ENCODE measurements at places on chromosomes 4 and X. TPM values are rescaled to one million over a fixed set of nuclear protein-coding genes. Genes with fewer than 3 reads are reported as not detected.
A peak's percentile ranks its signal among the peaks of the same experiment; 100 is the strongest.

- no peak for ATAC-seq
Measured at GRCh38 chrX:74272230-74272629, 31.8 kb upstream of the ZCCHC13 start.

DNA sequence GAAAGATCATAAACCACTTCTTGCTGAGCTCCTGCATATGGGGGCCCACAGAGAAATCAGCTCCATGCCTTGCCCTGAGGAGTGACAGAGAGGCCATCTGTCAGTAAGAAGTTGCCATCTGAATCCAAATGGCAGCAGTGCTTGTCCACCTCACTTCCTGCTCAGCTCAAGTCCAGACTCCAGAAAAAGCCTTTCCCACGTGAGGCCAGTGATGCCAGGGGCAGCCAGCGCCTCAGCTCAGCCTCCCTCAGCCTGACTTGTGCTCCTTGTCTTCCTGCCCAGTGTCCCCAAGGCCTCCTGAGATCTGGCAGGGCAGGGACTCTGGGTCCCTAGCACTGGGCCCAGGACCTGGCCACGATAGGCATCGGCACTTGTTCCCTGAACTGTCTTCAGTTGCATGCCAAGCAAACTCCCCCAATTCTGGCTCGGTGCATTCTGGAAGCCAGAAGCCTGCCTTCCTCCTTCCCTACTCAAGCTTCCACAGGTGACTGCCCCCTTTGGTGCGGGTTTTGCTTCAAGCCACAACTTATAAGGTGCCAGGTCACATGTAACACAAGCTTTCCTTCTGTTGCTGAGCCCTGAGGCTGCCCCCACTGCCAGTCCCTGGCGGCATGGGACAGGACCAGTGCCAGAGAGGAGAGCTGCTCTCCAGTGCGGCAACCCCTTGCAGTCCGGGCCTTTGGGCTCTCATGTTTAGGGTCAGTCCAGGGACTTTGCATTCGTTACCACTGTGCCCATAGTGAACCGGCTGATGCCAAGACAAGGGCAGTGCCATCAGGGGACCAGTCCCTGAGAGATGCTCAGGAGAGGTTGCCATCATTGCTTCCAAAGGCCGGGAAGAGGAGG lies 2.2 kb downstream of the ZNF185 start:
- no peak for ATAC-seq

DNA sequence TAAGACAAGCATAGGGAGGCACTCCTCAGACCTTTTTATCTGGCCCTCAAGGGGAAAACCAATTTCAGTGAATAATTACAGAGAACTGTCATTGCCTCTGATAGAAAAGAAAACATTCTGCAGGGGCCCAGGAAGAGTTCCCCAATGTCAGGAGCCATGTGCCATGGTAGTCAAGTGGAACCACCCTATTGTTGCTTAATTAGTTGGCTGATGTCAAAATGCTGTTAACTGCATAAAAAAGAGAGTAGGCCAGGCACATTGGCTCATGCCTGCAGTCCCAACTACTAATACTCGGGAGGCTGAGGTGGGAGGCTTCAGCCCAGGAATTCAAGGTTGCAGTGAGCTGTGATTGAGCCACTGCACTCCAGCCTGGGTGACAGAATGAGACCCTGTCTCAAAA lies 28.6 kb upstream of the OGT start:
- no peak for ATAC-seq

DNA sequence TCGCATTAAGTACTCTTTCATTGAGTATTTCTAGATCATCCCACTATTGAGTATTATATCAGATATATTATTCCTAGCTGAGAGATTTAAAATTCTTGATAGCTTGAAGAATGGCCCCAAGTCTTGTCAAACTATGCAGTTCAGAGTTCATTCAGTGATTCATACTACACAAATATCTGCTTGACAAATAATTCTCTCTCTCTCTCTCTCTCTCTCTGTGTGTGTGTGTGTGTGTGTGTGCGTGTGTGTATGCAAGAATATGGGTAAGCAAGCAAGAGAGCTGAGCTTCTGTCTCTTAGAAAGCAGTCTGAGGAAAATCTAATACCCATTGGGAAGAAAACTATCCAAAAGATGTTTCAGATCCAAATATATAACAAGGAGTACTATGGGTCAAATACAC lies 142.0 kb downstream of the SLC10A7 start:
- no peak for ATAC-seq

DNA sequence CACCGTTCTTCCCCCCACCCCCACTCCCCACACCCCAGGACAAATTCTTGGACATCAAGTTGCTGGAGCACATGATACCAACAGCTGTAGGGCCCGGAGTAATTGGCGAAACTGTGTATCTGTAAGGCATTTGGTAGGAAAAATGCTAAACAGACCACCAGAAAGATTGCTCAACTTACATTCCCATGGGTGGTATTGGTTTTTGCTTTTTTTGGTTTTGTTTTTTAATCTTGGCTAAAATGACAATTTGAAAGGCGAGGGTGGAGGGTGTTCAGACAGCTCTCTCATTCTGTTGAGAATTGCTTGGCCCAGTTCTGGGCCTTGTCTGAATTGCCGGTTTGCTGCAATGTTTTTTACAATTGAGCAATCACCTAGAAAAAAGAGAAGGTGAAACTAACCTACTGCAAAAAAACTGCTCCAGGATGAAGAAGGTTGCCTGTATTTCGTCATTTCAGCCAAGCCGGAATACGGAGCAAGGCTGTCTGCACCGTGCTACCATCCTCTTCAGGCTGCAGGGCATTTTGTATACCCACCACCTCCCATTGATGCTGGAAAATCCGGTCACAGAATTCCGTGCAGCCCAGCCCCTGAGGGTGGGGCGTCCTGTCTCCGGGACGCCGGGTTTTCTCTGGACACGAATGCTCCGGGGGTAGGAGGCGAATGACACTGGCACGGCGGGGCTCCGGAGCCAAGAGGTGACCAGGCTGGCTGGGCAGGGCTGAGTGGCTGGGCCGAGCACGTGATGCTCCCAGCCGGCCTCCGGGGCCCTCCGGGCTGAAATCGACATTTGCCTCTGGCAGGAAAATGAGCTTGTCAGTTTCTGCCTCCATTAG lies at the start of gene CLCN4:
CLCN4 (plus strand) TSS at position 777 of the 833 bp plus-strand sequence. CDS start 28,058 bp downstream, outside the sequence.
- peak; percentile 85 for ATAC-seq

- ATAC-seq: no peak
Measured at GRCh38 chrX:77450415-77450814, 3.2 kb downstream of the FGF16 start.

GRCh38 chr4:77930876-77931275 lies 68.2 kb downstream of the MRPL1 start:
- no peak for ATAC-seq

GRCh38 chr4:82017680-82018079 lies 356.1 kb downstream of the HNRNPD start:
- no peak for ATAC-seq

GRCh38 chrX:30865015-30865414 lies 24.0 kb downstream of the TAB3 start:
- ATAC-seq: no peak

- ATAC-seq: no peak
Measured at GRCh38 chr4:162535121-162535520, 371.3 kb upstream of the FSTL5 start.

GRCh38 chr4:140046543-140046942 lies 107.4 kb downstream of the MAML3 start:
- ATAC-seq: no peak

DNA sequence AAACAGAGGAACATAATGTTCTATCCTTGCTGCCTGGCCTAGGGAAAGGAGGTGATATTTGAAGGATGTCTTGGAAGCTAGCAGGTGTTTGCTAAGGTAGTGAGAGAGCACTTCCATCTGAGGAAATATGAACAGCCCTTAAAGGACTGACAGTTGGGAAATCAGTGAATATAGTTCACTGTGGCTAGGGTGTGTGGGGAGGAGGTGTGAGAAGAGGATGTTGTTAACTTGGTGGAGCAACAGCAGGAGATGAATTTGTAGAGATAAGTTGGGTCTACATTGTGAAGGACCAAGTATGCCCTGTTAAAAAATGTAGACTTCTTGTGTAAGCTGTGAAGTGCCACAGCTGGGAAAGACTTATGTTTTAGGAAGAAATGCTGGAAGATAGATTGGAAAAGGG lies 25.5 kb downstream of the TBC1D19 start:
- no peak for ATAC-seq

DNA sequence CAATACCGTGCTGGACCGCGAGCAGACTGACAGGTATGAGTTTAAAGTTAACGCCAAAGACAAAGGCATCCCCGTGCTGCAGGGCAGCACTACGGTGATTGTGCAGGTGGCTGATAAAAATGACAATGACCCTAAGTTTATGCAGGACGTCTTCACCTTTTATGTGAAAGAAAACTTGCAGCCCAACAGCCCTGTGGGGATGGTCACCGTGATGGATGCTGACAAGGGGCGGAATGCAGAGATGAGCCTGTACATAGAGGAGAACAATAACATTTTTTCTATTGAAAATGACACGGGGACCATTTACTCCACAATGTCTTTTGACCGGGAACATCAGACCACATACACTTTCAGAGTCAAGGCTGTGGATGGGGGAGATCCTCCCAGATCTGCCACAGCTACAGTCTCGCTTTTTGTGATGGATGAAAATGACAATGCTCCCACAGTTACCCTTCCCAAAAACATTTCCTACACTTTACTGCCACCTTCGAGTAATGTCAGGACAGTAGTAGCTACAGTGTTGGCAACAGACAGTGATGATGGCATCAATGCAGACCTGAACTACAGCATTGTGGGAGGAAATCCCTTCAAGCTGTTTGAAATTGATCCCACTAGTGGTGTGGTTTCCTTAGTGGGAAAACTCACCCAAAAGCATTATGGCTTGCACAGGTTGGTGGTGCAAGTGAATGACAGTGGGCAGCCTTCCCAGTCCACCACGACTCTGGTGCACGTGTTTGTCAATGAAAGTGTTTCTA lies 3.2 kb downstream of the PCDH7 start:
- ATAC-seq: no peak

AADAT gene
- 11.5 TPM for total RNA-seq

WDR44 gene
- 8.4 TPM for total RNA-seq

CT55 gene
- total RNA-seq: 0.33 TPM

CD99 gene
- total RNA-seq: 88.5 TPM
